ENCODE measurements at places on chromosomes 4 and X.

DNA sequence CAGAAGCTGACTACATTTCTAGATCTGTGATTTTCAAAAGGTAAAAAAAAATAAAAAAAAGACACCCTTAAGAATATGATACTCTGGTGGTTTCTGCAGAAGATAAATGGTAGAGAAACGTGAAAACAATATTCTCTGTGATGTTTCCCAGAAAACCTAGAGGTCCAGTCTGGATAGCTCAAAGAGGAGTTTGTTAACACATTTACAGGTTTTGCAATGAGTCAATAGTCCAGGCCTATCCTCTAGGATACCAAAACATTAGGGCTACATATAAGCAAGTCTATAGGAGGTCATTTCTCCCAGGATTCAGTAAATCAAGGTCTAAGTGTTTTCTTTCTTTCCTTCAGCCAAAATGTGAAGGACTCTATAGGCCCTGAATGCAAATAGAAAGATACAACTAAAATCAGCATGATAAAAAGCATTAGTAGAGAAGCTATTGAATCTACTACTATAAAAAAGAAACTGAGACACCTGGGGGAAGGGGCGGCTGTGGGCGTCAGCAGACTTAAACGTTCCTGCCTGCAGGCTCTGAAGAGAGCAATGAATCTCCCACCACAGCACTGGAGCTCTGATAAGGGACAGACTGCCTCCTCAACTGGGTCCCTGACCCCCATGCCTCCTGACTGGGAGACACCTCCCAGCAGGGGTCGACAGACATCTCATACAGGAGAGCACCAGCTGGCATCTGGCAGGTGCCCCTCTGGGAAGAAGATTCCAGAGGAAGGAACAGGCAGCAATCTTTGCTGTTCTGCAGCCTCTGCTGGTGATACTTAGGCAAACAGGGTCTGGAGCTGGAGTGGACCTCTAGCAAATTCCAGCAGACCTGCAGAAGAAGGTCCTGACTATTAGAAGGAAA lies 33.7 kb upstream of the SPP1 start:
- no peak for DNase-seq

GRCh38 chrX:108270739-108271396 lies 167.4 kb downstream of the COL4A6 start:
- no peak for DNase-seq

- no peak for DNase-seq
Measured at GRCh38 chrX:154441564-154441963, 2.4 kb upstream of the FAM50A start.

GRCh38 chr4:60042231-60042652 lies 1157.9 kb upstream of the ADGRL3 start:
- DNase-seq, result no peak

GRCh38 chr4:15696866-15697265 lies 6.0 kb upstream of the BST1 start:
- no peak for DNase-seq

- DNase-seq, result no peak
Measured at GRCh38 chrX:81957900-81958545, 756.1 kb downstream of the SH3BGRL start.

DNA sequence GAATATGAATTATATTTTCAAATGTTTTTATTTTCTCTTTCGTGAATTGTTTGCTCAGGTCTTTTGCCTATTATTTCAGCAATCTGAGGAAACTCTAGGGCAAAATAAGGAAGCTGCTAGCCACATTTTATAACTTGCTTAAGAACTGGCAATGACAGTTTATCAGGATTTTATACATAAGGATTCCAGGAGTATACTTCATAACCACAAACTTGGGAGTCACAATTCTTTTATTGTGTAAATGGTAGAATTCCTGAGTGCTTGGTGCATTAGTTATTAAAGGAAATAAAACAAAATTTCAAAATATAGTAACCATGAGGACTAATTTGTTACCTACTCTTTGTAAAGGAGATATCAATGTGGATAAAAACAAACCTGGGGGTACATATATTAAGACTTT lies 54.4 kb downstream of the PALLD start:
- no peak for DNase-seq

DNA sequence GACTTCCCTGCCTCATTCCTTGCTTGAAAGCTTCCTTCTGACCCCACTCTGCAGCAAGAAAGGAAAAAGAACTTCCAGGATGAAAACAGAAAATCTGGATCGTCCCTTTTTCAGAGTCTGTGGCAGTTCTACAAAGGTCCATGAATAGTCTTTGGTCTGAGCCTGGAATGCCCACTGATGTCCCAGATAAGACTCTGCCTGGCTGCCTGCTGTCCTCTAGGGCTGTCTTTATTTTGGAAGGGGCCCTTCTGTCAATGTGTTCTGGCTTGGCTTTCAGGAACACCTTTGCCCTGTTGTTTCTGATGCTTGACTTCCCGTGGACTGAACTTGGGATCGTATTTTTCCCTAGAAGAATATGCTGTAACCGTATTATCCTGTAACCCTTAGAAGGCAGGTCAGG lies 114.7 kb upstream of the LNX1 start:
- DNase-seq, result no peak

GRCh38 chr4:98027827-98028226 lies 115.4 kb downstream of the STPG2 start:
- no peak for DNase-seq

DNA sequence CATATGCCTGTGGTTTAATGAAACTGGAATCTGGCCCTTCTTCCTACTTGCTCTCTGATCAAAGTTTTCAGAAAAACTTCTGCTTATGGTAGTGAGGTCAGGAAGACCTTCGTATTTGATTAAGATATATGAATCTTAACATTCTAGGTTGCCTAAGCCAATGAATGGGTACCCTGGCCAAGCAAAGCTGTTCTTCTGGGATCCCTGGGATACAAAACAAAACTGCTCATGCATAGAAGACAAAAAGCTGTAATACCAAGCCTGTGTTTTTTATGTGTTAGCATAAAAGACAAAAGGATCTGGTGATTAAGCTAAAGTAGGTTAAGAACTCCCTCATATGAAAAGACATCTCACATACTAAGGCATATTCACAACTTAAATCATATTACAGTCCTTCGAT lies 21.6 kb downstream of the ANKRD17 start:
- no peak for DNase-seq

- no peak for DNase-seq
Measured at GRCh38 chr4:40789031-40789430, 39.3 kb downstream of the NSUN7 start.

GRCh38 chr4:113952452-113953029 lies 26.9 kb downstream of the ARSJ start:
- DNase-seq, result peak; percentile 78

- no peak for DNase-seq
Measured at GRCh38 chr4:182189103-182189878, 53.9 kb upstream of the TENM3 start.

DNA sequence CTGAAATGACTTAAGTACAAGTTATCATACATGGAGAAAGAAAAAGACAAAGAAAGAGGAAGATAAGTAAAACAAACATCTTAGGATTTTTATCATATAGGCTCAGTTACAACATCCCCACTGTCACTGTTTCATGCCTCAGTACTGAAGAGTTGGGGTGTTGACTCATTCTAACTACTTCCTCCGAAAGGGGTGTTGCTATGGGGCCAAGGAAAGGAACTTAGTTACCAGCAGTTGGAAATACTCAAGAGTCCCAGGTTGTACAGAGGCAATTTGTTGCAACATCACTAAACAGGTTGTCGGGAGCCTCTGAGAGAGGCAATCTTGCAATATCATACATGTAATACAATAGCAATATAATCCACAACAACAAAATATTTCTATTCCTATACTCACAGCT lies 1264.7 kb downstream of the PCDH7 start:
- no peak for DNase-seq

- DNase-seq, result no peak
Measured at GRCh38 chr4:103721251-103721650, 1.5 kb upstream of the TACR3 start.

GRCh38 chrX:30939928-30940327 lies 50.9 kb upstream of the TAB3 start:
- DNase-seq, result no peak

DNA sequence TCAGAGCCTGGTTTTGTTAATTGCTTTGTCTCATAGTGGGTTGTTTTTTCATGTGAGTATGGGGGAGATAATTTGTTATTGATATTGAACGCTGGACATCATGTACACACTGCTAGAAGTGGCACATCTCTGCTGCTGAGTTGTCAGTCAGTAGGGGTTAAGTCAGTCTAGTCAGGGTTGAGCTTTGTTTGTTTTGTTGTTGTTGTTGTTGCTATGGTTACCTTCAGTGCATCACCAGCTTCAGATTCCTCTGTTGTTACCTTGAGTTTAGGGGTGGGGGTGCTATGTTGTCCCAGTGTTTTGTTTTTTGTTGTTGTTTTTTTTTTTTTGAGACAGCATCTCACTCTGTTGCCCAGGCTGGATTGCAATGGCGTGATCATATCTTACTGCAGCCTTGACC lies 9.9 kb downstream of the YIPF6 start:
- peak; percentile 5 for DNase-seq

GRCh38 chrX:20205927-20206708 lies 60.6 kb downstream of the RPS6KA3 start:
- DNase-seq, result no peak

- DNase-seq, result no peak
Measured at GRCh38 chrX:867502-867901, 236.9 kb downstream of the SHOX start.

DNA sequence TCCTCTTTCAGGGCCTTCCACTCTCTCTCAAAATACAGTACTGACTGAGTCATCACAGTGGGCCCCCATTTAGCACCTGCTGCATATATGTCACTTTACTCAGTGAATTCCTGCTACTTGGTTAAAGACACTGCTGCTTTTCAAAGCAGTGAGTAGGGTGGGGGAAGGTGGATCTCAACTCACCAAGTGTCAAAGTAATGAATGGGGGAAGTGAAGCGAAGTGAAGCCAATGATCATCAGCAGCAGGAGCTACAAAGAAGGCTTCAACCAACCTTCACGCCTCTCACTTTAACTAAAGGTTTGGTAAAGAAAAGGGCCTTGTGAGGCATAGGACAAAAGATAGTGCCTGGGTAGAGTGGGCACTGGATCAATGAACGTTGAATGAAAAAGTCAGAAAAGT lies 424.1 kb downstream of the SMARCA1 start:
- DNase-seq, result no peak

DNA sequence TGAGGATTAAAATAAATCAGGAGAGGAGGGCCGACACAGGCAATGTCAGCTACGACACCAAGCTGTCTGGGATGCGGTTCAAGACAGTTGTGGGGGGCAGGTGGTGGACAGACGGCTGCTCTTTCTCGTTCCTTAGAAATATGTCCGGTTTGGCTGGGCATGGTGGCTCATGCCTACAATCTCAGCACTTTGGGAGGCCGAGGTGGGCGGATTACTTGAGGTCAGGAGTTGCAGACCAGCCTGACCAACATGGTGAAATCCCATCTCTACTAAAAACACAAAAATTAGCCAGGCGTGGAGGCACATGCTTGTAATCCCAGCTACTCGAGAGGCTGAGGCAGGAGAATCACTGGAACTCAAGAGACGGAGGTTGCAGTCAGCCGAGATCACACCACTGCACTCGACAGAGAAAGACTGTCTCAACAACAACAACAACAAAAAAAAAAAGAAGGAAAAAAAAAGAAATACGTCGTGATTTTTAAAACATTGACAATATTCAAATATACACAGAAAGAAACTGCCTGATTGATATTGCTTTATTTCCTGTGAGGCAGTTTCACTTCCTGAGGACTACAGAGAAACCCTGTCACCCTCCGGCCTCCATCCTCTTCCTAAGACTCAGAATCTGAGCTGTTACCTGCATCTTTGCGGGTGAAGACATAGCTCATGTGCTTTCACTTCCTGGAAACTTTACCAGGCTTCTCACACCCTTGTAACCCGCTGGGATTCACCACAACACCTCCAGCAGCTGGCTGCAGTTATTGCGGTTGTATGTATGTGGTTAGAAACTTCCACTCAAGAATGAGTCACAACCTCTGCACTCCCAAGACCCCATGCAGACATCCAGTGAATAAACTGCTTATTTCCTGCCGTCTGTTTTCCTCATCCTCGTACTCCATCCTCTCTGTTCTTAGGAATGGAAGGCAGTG lies 63.8 kb upstream of the STS start:
- DNase-seq, result peak; percentile 71

GRCh38 chr4:56786955-56787354 lies 34.5 kb downstream of the SPINK2 start:
- peak; percentile 17 for DNase-seq

Data from endothelial cell of umbilical vein (primary cell).